Gastroesophageal sphincter (tissue), 4 donors: ENCODE measurements at places on chromosomes 1 and 21.

- no peak for ATAC-seq
These were observed 6.6 kb downstream of the SELE start for GRCh38 chr1:169727307-169727706.

- no peak for ATAC-seq
These were observed 4.8 kb downstream of the MKNK1 start for GRCh38 chr1:46599059-46599970.

DNA sequence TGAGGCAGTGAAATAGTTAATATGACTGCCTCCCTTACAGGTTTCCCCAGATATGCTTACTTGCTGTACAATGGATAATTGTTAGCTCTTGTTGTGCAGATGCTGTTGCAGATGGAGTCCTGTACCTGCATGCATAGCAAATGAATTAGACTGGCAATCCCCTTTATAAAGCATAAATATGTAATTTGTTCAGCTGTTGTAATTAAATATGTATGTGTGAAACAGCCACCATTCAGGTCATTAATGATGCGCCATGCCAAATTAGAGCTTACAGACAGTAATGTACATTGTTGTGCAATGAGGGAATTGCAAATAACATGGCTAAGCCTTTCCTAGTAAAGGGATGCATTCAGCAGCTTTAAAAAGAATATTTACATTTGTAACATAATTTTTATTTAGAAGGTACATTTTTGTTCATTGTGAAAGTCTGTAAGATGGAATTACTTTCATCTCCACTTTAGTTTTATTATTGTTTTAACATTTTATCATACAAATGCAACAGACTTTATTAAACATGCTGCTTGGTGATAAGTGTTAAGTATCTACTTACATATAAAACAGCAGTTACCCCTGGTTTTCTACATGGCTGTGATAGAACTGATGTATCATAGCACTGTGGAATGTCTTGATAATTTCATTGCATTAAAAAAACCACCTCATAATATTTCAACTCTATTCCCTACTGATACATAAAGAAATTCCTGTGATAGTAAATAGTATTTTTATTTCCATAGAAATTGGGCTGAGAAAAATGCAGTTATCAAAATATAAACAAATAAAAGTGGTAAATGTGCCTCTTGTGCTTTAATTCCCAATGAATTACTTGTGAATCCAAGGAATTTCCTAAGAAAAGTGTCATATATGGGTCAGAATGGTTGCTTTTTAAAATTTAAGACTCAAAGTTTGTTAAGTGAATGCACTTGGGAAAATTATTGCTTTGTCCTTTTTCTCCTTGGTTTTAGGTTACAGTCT lies 99.0 kb downstream of the NFIA start:
- no peak for ATAC-seq

DNA sequence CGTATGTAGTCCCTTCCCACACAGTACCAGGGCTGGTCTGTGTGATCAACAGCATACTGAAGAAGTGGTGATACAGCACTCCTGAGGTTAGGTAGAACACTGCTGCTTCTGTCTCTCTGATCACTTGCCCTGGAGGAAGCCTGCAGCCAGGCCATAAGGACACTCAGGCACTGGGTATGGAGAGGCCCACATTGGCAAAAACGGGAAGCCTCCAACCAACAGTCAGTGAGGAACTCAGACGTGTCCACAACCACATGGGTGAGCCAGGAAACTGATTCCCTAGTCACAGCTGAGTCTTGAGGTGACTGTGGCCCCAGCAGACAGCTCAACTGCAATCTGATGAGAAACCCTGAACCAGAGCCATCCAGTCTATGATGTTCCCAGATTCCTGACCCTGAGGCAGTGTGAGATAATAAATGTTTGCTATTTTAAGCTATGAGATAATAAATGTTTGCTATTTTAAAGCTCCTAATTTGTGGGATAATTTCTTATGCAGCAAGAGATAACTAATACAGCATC lies 62.5 kb downstream of the COQ8A start:
- ATAC-seq: no peak

DNA sequence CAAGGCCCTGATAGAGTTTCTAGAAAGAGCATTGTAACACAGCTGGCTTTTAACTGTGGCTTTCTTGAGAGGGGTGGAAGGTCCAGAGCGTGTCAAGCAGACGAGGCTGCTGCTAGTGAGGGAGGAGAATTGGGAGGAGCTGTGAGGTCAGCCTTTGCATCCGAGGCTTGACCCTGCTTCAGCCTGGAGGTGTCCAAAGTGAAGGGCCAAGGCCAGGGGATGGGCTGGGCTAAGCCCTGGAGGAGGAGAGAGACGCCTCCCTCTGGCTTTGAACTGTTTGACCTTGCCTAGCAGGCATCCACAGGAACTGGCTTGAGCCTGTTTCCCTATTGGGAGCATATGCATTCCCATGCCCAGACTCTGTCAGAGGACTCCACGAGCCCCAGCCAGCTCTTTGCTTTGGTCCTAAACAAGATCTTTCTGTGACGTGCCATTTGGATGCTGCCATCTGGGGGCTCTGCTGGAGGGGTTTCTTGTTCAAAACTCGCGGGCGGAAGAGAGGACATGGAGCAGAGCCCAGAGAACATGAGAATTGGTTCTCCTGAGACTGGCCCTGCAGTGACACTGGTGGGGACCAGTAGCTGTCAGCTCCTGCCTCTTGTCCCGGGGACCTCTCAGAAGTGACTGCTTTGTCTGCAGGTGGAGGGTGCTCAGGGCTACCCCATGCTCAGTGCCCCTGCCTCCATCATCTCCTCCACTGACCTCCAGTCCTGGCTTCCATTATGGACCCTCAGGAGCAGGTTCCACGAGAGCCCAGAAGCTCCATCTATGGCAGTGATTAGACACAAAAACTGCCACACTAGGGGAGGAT lies 5.5 kb downstream of the ACTRT2 start:
- no peak for ATAC-seq

GRCh38 chr21:28821276-28822122 lies 171.2 kb downstream of the LTN1 start:
- no peak for ATAC-seq

GRCh38 chr1:45135316-45135715 lies 71.1 kb downstream of the ZSWIM5 start:
- ATAC-seq: no peak

DNA sequence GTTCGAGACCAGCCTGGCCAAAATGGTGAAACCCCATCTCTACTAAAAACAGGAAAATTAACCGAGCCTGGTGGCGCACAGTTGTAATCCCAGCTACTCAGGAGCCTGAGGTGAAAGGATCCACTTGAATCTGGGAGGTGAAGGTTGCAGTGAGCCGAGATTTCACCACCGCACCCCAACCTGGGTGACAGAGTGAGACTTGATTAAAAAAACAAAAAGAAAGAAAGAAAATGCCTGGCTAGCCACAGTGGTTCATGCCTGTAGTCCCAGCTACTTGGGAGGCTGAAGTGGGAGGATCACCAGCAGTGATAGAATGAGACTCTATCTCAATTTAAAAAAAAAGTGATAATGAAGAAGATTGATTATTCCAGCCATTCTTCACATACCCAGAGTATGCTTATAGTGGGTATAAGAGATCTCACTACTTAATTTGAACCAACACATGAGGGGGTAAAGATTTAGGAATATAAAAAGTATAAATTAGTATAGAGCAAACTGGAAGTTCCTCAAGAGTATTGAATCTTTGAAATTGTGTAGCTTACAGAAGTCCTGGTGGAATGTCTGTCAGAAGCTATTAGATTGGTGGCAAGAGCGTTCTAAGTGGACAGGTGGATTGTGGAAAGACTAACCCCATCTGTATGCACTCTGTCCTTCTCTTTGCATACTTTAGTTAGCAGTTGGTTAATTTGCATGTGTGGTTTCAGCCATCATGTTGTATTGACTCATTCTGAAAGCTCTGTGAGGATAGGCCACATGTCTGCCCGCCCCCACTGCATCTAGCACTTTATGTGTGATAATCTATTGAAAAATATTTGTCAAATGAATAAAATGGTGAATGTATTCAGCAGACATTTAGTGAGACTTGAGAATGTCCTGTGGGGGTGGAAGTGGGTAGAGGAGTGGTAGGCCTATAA lies 25.0 kb downstream of the RLF start:
- ATAC-seq: no peak

DNA sequence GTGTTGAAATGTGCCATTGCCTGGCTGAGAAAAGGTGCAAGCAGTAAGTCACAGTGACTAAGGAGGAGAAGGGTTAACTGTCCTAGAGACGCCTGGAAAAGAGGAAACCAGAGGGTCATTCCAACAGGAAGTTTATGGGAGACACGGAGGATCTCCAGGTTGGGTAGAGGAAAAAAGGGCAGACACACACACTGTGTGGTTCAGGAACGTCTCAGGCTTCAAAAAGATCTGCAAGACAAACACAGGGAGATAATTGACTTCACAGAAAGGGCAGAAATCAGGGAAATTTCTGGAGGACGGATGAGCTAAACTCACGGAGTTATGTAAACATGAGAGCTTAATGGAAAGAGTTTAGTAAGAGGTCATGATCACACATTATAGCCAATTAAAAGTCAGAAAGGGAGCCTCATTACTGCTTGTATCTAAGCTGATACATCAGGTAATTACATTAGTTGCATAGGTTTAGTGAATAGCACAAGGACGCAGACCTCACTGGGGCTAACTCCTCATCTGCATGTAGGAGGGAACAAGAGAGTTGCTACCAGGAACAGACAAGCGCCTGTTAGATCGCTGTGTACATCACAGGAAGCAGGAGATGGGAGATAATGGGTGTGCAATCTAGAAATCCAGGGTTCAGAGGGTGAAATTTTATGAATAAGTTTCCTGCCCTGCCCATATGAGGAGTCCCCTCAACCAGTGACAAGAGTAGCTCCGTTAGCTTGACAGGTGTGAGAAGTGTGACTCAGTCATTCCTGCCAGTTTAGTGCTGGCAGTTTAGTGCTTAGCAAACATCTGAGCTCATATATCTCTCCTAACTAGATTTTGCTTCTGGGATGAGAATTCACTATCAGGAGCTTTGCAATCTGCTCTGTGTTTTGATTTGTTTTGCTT lies 96.6 kb upstream of the TNR start:
- no peak for ATAC-seq

- ATAC-seq: no peak
These were observed 140.1 kb upstream of the DUSP10 start for GRCh38 chr1:221881805-221882581.

DNA sequence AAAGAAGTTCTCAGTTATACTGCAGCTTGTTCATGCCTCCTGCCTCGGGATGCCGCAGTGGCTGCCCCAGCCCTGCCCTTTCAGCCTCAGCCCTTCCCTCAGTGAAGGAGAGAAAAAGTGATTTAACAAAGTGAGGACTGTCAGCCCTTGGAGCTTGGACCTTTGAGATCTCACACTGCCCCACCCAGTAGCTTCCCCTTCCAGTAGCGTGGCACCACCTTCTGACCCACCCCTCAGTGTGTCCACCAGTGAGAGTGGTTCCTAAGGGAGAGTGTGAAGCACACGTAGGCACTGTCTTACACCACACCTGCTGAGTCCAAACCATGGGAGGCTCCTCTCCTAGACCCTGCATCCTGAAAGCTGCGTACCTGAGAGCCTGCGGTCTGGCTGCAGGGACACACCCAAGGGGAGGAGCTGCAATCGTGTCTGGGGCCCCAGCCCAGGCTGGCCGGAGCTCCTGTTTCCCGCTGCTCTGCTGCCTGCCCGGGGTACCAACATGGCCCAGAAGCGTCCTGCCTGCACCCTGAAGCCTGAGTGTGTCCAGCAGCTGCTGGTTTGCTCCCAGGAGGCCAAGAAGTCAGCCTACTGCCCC lies at the start of gene CDA:
Gene CDA, plus strand, starts transcription at position 464 of the 592 bp plus-strand sequence. Its CDS starts 33 bp downstream, at position 497.
- ATAC-seq: peak; percentile 11

GRCh38 chr1:225483818-225484656 lies 56.2 kb upstream of the LBR start:
- peak; percentile 63 for ATAC-seq

- ATAC-seq: no peak
These were observed 2.8 kb downstream of the FAM43B start for GRCh38 chr1:20555025-20555757.

DNA sequence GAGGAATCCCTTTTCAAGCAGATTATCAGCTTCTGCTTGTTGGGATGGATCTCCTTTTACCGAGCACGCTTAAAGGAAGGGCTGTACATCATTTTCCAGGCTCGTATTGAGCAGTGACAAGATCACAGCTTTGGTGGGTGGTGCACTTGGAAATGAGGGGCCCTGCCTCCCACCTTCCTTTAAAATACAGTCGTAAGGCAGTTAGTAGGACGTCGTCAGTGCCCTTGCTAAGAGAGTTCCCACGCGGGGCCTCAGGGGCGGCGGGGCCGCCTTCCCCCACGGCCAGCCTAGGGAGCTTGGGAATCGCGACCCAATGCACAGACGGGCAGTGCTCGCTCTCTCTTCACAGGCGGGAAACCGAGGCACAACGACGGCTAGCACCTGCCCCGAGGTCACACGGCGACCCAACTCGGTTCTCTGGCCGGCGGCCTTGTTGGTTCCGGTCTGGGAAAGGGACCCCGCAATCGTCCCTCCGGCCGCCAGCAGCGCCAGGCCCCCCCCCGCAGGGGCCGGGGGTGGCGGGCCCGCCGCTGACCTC lies 58.6 kb downstream of the H3-3A start:
- ATAC-seq: no peak

DNA sequence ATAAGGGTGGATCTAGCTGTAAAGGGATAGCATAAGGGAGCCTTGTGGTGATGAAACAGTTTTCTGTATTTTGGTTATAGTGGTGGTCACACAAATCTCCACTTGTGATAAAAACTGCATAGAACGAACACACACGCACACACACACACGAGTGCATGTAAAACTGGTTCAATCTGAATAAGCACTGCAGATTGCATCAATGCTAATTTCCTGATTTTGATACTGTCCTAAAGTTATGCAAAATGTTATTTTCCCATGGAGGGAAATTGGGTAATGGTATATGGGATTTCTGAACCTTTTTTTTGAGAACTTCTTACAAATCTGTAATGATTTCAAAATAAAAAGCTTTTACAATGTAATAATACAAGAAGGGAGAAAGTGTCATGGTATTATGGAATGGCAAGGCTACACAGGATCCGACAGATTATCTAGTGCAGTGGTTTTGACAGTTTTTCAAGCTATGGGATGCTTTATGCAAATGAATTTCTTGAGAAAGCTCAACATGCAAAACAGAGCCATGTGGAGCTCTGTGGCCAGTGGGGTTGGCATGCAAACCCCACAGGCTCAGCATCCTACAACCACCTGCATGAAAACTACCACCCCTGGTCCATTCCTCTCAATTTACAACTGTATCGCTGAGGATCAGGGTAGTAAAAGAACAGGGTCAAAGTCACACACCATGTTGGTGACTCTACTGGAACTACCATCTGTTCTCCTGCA lies 18.8 kb downstream of the SLC41A1 start:
- no peak for ATAC-seq

GRCh38 chr1:203311368-203312301 lies 6.3 kb downstream of the BTG2 start:
- peak; percentile 19 for ATAC-seq

- ATAC-seq: peak; percentile 39
These were observed 92.8 kb downstream of the PIK3R3 start for GRCh38 chr1:46039571-46040052.

GRCh38 chr1:219703368-219703639 lies 90.4 kb upstream of the ZC3H11B start:
- ATAC-seq: no peak

GRCh38 chr1:84700070-84700469 lies 9.8 kb upstream of the SSX2IP start:
- no peak for ATAC-seq
